ENCODE measurements at places on chromosomes 7 and 10.

- DNase-seq: no peak
Observed at GRCh38 chr7:42980084-42980483, 47.9 kb downstream of the MRPL32 start.

DNA sequence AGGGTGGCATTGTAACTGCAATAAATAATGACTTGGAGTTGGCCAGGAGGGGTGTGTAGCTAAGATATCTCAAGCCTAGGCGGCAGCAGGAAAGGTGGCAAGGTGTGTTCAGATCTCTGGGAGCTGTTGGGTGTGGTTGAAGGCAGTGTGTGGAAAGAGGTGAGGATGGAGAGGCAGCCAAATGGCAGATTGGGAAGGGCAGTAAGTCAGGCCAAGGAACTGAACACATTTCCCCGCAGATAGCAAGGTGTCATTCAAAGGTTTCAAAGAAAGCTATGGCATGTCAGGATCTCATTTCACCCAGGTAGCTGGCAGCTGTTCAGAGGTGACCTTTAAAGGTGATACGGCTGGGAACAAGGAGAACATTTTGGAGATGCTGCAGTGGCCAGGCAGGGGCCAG lies 586.0 kb upstream of the MGMT start:
- no peak for DNase-seq

DNA sequence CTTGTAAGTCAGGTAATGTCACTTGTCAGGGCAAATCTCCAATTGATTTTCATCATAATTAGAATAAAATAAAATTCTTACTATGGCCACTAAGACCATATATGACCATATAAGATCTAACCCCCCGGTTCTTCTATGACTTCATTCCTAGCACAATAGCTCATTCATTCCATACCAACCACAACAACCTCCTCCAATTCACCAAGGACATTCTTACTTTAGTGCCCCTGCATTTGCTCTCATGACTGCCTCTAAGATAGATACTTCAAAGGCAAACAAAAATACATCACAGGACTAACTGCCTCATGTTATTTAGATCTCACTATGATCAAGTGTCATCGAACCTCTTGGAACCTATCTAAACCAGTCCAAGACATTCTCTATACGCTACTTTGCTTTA lies 90.8 kb downstream of the SNX13 start:
- no peak for DNase-seq

- no peak for DNase-seq
Observed at GRCh38 chr10:5040781-5041470, 37.3 kb upstream of the AKR1C2 start.

DNA sequence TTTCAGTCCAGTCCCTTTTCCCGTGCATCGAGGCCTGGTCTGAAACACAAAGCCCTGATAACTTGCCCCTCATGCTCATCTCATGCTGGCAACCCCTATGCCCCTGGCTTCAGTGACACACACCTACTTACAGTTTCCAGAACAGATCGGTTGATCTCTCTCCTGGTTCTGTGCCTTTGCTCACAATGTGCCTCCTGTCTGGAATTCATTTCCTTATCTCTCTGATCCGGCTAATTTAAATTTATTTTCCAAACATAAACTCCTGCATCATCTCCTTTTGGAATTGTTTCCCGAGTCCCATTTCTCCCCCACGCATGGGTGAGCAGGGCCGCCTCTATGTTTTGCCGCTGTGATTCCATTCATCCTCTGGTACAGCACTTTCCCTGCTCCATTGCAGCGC lies 25.9 kb upstream of the FZD8 start:
- DNase-seq: no peak

GRCh38 chr7:146074195-146074765 lies 42.3 kb upstream of the CNTNAP2 start:
- no peak for DNase-seq

- DNase-seq: no peak
Observed at GRCh38 chr7:116686812-116687419, 14.9 kb downstream of the MET start.

- DNase-seq: no peak
Observed at GRCh38 chr7:22109761-22110160, 164.1 kb upstream of the CDCA7L start.

DNA sequence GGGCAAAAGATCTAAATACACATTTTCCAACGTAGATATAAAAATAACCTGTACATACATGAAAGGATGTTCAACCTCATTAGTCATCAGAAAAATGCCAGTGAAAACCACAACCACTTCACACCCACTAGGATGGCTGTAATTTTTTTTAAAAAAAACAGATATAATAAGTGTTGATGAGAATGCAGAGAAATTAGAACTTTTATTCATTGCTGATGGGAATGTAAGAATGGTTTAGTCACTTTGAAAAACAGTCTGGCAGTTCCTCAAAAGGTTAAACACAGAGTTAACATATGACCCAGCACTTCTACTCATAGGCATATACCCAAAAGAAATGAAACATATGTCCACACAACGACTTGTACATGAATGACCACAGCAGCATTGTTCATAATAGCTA lies 32.3 kb upstream of the PRKCQ start:
- DNase-seq: no peak

- DNase-seq: no peak
Observed at GRCh38 chr10:123229927-123230630, 75.9 kb downstream of the BUB3 start.

- no peak for DNase-seq
Observed at GRCh38 chr10:110978204-110978603, 58.8 kb downstream of the SHOC2 start.

DNA sequence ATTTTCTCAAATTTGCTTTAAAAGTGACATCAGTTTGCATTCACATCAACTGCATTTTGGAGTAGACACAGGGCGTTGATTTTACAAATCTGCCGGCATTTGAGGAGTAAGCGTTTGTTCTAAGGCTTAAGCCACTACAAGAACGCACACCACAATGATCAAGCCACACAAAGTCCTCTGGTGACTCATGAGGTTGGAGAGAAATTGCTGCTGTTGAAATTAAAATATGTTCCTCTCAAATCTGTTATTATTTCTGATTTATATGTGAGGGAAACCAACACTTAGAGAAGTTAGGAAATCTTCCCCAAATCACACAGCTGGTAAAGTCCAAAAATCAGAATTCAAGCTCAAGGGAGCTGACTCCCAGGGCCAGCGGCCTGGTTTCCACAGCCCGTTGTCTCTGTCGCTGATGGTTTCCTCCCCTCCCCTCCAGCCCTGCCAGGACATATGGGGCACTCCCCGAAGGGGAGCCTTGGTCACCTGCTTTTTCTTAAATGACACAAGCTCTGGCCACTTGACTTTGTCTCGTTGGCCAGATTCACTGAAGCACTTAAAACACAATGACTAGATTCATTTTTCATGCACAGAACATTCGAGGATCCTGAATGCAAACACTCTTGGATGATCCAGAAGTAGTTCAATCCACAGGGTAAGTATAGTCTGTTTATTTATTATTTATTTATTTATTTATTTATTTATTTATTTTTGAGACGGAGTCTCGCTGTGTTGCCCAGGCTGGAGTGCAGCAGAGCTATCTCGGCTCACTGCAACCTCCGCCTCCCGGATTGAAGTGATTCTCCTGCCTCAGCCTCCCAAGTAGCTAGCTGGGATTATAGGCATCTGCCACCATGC lies 29.2 kb upstream of the KLF6 start:
- DNase-seq: no peak

DNA sequence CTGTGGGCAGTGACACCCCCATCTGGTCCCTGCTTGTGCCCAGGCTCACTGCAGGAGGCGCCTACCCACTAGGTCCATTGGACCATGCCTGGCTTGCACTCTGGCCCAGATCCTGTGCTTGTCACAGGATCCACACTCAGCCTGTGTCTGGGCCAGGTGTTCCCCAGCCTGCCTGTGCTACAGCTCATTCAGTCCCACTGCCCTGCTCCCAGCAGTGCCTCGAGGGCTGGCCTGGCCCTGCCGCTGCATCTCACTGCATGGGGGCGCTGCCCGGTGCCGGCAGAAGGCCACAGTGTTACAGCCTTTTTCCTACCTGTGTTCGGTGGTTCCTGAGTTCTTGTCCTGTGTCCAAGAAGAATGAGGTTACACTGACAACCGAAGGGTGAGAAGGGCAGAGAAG lies 21.3 kb downstream of the SDHAF3 start:
- DNase-seq: no peak

GRCh38 chr7:73382934-73383503 lies 50.6 kb upstream of the FZD9 start:
- DNase-seq: no peak

DNA sequence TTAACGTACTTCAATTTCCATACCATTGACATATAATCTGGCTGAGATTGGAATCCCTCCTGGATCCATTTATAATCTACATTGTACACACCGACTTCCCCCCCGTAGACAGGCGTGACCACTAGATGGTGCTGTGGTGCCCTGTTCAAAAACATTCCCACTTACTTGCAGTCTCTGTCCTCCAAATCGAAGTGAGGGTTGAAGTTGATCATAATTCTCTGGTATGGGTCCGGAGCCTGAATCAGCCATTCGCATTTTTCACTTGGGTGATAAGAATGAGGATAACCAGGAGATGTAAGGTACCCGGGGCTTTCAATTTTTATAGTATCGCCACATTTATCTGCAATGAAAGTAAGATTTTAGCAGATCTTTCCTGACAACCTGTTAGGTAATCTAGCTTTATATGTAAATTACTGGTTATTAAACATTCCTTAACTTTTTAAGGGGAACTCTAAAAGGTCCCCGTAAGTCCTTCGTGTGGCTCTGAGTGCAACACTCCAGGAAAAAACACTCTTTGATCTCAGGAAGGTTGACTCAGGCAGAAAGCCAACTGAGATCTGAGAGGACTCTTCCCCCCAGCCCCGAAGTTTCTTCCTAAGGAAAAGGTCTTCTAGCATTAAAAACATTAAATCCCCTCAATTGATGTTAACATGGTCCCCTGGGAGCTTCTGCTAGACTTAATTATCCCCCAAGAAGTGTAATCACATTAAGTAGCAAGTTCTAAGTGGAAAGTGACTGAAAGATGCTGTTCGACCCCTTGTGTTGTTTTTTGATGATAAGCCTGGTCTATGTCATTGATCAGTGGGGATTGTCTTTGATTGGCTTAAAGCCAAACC lies 3.7 kb downstream of the NRP1 start:
- peak; percentile 100 for DNase-seq

DNA sequence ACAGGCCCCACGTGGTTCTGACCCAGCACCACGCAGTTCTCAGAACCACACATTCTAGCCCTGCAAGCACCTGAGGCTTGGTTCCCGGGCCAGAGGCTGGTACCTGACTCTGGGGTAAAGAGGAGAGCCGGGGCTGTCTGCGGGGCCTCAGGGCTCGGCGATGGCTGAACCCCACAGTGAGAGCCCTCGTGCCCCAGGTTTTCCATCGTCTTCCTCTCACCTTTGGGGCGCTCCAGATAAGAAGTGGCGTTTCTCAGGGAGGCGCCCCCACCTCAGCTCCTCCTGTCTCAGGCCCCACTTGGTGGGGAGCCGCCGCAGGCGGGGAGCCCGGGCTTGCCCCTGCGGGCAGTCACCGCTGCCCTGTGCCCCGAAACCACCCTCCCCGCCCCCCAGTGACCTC lies 2.2 kb upstream of the LANCL2 start:
- DNase-seq: no peak

DNA sequence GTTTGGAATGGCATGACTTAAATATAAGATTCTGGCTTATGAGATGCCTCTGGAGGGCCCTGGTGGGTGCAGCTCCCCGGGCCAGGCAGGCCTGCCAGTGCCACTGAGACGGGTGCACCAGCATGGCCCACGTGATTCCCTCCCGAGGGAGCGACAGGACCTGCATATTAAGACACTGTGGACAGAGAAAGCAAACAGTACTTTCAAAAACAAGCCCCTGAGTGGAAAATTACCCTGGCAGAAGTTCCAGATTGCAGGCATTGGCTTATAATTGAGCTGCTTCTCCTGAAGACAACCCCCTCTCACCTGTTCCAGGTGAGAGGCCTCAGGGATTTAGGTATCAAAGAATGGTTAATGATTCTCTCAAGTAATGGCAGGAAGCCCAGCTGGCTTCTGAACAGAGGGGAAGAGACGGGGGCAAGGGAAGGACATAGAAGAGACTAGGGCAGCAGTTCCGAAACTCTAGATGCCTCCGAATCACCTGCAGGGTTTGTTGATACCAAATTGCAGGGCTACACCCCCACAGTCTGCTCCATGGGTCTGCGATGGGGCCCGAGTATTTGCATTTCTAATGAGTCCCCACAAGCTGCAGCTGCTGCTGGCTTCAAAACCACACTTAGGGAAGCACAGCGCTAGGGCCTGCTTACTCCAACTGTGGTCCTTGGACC lies 66.0 kb upstream of the DOCK1 start:
- DNase-seq: no peak

- DNase-seq: no peak
Observed at GRCh38 chr10:8670461-8670860, 616.0 kb downstream of the GATA3 start.

GRCh38 chr7:140478246-140479061 lies 851 bp downstream of the MKRN1 start:
- peak; percentile 23 for DNase-seq

DNA sequence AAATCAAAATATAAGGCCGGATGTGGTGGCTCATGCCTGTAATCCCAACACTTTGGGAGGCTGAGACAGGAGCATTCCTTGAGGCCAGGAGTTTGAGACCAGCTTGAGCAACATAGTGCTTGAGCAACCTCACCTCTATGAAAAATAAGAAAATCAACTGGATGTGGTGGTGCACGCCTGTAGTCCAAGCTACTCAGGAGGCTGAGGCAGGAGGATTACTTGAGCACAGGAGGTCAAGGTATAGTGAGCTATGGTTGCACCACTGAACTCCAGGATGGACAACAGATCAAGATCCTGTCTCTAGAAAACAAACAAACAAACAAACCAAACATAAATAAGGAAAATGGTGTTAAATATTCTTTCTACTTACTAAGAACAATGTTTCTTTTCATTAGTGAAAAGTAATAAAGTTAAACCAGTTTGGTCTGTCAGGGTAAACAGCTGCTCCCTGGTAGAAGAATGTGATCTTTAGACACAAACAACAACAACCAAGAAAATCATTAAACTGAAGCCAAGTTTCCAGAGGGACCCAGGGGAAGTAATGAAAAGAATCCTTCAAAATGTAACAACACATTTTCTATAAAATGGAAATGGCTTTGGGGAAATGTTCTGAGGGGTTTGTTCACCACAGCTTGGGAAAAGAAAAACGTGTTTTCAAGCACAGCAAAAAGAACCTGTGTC lies 17.5 kb upstream of the BAG3 start:
- DNase-seq: no peak

GRCh38 chr10:94103801-94104221 lies 110.1 kb downstream of the PLCE1 start:
- DNase-seq: no peak

GRCh38 chr10:95217476-95217875 lies 23.4 kb downstream of the ACSM6 start:
- no peak for DNase-seq

DNA sequence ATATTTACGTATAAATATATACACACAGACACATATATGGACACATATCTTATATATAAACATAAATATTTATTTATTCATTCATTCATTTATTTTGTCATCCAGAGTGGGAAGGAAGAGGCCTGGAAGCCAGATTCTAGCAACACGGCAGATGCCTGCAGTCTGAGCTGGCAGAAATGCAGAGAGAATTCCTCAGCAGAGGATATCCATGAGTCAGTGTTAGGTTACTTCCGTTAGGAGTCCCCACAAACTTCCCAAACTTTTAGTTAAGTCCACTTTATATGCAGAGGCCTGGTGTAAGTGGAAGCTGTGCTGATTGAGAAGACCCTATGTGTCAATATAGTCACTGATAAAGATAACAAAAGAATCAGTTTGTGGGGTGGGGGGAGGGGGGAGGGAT lies 89.6 kb downstream of the PPP1R17 start:
- DNase-seq: peak; percentile 2
